ENCODE measurements at places on chromosomes 3 and 15.

GRCh38 chr3:33792167-33792892, 6.1 kb upstream of the PDCD6IP start:
- DNase-seq, result no peak

- no peak for DNase-seq
Observed at GRCh38 chr15:48358229-48359152, 27.3 kb downstream of the DUT start.

DNA sequence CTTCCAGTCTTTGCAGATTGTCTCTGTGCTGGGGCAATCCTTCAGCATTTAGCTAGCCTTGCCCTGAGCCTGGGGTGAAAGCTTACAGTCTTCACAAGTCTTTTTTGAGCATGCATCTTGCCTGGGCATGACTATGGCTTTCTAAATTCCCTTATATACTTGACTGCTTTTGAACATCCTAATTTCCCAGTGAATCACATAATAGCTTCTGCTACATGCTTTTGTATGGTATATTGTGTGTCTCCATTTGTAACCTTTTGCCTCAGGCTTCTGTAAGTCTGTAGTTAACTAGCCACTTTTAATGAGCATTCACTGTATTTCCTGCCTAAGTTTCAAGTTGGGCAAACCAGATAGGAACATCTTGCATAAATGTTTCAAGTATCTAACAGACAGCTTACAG, 76.8 kb downstream of the CHCHD4 start:
- no peak for DNase-seq

GRCh38 chr3:178382449-178383061, 153.7 kb upstream of the KCNMB2 start:
- DNase-seq, result no peak

GRCh38 chr15:78450285-78450858, 12.4 kb downstream of the IREB2 start:
- DNase-seq, result no peak

DNA sequence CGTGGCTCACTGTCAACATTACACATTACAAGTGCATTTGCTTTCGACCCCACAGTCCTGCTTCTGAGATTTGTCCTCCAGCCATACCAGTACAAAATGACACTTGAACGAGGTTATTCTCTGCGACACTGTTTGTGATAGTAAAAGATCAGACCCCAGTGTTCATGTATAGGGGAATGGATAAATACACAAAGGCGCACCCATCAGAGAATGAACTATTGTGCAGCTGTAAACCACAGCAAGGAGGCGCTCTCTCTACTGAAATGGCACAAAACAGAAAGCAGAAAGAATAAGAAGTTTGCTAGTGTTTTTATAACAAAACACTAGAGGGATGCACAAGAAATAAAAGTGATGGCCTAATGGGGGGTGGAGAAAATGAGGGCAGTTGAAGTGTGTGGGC, 4.9 kb upstream of the CHSY1 start:
- DNase-seq, result no peak

DNA sequence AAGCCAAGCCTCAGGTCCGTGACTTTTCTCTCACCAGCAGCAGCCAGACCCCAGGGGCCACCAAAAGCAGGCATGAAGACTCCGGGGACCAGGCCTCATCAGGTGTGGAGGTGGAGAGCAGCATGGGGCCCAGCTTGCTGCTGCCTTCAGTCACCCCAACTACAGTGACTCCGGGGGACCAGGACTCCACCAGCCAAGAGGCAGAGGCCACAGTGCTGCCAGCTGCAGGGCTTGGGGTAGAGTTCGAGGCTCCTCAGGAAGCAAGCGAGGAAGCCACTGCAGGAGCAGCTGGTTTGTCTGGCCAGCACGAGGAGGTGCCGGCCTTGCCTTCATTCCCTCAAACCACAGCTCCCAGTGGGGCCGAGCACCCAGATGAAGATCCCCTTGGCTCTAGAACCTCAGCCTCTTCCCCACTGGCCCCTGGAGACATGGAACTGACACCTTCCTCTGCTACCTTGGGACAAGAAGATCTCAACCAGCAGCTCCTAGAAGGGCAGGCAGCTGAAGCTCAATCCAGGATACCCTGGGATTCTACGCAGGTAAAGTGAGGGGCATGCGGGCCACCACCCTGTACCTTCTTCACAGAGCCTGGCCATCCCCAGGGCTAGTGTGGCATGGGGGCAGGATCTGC, 12.0 kb upstream of the ABTB1 start:
- DNase-seq, result no peak

DNA sequence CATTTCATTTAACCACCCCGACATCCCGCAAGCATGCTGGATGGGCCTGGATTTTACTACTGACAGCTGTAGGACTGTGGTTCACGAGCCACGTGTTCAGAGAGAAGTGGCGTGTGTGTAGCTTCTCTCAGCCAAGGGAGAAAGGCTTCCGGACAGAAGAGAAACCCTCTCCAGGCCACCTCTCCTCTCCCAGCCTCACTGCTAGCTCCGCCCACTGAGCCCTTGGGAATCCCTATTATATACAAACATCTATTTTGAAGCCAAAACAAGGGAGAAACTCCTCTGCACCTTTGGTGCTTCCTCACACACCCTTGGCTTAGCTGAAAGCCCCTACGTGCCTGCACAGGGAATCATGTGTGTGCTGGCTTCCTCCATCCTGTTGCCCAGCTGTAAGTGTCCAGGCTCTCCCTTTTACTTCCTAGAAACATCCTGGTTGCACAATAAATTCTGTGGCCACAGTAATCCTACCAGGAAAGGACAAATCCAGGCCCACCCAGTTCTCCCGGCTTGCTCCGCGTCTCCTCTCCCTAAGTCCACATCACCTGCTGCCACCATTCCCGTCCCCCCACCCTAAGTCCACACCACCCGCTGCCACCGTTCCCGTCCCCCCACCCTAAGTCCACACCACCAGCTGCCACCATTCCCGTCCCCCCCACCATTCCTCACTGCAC, 30.5 kb downstream of the PCSK6 start:
- DNase-seq, result no peak

- no peak for DNase-seq
Observed at GRCh38 chr3:106210923-106211322, 342.1 kb upstream of the CBLB start.

DNA sequence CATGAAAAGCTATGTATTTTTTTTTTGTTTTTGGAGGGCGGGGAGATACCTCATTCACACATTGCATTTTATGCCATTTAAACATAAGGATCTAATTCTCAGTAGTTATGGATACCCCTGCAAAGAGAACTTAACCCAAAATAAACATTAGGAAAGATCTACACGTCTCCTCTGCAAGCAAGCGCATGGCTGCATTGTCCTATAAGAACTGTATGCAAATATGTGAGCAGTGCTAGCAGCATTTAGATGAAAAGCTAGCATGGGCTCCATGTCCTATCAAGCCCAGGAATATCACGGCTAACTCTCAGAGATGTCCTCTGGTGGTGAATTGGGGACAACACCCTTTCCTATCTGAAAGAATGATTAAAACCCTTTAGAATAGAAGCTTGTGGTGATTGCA, 292.8 kb downstream of the MEX3B start:
- DNase-seq, result no peak

GRCh38 chr3:49500732-49501609, 30.9 kb downstream of the DAG1 start:
- DNase-seq, result no peak

DNA sequence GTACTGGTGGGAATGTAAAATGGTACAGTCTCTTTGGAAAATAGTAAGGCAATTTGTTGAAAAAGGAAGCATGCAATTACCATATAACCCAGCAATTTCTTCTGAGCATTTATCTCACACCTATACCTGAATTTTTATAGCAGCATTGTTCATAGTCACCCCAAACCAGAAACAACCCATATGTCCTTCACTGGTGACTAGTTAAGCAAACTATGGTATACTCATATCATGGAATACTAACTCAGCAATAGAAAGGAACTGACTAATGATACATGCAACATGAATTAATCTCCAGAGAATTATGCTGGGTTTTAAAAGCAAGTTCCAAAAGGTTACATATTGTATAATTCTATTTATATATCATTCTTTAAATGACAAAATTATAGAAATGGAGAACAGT, 60.2 kb downstream of the TRAT1 start:
- no peak for DNase-seq

- DNase-seq, result no peak
Observed at GRCh38 chr3:164897342-164897741, 181.0 kb downstream of the SI start.

DNA sequence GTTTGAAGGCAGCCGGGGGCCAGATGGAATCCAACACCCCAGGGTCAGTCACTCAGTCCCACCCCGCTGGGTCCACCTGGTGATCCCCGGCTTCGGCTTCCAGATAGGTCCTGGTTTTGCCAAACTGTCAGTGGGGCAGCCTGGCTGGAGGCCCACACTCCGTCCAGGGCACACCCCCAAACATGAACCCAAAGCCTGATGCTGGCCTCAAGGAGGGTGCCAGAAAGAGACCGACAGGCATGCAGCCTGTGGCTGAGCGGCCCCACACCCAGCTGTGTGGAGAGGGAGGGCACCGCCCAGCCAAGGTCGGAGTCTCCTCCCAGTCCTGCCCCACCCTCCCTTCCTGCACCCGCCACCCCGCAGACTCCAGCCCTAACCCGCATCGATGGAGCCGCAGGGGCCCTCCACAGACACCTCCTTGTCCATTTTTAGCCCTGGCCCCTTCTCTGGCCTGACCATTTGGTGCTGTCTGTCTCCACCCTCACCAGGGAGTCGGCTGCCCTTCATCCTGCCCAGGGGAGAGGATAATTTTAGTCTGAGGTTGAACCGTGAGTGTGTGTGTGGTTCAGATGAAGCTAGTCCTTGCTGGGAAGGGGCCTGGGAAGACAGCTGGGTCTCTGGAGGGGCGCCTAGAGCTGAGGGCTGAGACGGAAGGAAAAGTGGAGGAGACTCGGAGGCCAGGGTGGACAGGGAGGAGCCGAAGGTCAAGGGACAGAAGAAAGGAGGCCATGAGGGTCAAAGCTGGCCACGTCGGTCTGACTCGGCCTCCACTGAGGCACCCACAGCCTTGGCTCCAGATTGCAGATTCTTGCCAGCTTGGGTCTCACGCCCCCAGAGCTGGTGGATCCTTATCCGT, 23.1 kb downstream of the TNK2 start:
- DNase-seq, result no peak

DNA sequence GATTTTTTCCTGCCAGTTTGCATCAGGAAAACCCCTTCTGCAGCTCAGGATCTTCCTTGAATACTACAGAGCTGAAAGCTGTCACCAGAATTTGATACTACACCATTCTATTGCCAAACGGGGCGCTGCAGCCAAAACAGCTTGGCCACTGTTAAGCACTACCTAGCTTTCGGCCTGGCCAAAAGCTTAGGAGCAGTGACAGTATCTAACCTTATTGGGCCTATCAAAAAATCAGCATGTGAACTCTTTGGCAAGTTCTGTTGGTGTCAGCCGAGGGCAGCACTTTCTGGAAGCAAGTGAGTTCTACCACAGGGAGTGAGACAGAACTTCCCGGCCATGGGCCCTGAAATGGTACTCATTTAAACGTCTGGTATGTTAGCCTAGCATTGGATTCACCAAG, 16.1 kb upstream of the GYG1 start:
- no peak for DNase-seq

GRCh38 chr3:73791356-73791755, 166.6 kb upstream of the PDZRN3 start:
- DNase-seq, result no peak

- no peak for DNase-seq
Observed at GRCh38 chr3:158106766-158107471, 699 bp upstream of the SHOX2 start.

- DNase-seq, result no peak
Observed at GRCh38 chr3:192778508-192778907, 51.2 kb upstream of the FGF12 start.

DNA sequence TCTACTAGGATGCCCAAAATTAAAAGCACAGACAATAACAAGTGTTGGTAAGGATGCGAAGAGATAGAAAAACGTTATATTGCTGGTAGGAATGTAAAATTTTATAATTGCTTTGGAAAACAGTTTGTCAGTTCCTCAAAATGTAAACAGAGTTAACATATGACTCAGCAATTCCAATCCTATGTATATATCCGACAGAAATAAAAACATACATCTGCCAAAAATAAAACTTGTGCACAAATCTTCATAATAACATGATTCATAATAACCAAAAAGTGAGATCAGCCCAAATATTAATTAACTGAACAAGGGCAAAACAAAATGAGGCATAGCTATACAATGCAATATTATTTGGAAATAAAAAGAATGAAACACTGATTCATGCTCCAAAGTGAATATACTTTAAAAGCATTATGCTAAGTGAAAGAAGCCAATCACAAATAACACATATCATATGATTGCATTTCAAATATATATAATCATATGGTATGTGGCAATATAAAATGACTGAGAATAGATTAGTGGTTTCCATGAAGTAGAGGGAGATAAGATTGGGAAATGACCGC, 609.3 kb downstream of the IGSF11 start:
- DNase-seq, result no peak

- DNase-seq, result no peak
Observed at GRCh38 chr15:39200586-39200985, 380.3 kb upstream of the THBS1 start.

DNA sequence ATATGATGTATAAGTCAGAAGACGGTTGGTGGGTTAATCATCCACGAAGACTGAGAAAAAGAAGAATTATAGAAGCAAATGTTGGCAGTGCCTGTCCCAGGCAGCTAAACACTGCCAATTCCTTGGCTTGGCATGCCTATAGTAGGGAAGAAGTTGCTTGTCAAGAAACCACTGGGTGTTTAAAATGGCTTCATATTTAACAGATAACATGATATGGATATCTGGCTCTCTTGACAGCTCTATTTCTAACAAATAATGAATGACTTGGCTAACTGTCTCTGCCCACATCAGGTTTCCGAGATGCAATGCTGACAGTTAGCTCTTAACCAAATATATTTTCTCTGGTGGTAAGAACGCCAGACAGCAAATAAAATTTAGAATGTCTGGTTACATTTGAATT, 341.7 kb upstream of the KCNMB2 start:
- no peak for DNase-seq

GRCh38 chr15:62050115-62050514, 10.1 kb downstream of the VPS13C start:
- no peak for DNase-seq

GRCh38 chr3:121819236-121819635, 15.6 kb downstream of the IQCB1 start:
- DNase-seq, result no peak

DNA sequence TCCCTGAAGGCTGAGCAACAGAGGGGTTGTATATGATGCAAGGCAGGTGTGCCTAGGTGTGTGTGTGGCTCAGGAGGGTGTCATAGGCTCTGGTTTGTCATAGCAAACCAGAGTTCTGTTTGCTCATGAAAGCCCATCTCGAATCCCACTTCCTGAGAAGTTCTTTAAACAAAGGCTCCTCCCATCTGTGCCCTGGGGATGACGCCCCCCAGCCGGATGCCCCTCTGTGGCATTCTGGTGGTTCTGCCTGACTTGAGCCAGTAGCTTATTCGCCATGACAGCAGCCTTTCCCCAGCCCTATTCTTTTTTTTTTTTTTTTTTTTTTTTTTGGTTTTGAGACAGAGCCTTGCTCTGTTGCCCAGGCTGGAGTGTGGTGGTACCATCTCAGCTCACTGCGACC, 45.4 kb downstream of the PDIA5 start:
- DNase-seq, result no peak

GRCh38 chr15:65101891-65102708, 12.9 kb downstream of the UBAP1L start:
- DNase-seq, result no peak

GRCh38 chr3:13494463-13495350, 14.6 kb downstream of the HDAC11 start:
- no peak for DNase-seq

Data from stimulated activated CD4-positive, alpha-beta T cell treated with anti-CD3 and anti-CD28 coated beads, Interleukin-1b, Interleukin-23, amount 100 ng/mL, for 1 hour (primary cell).